NB4 (cell line): ENCODE measurements at places on chromosomes 6 and 20.
A peak's percentile ranks its signal among the peaks of the same experiment; 100 is the strongest.

DNA sequence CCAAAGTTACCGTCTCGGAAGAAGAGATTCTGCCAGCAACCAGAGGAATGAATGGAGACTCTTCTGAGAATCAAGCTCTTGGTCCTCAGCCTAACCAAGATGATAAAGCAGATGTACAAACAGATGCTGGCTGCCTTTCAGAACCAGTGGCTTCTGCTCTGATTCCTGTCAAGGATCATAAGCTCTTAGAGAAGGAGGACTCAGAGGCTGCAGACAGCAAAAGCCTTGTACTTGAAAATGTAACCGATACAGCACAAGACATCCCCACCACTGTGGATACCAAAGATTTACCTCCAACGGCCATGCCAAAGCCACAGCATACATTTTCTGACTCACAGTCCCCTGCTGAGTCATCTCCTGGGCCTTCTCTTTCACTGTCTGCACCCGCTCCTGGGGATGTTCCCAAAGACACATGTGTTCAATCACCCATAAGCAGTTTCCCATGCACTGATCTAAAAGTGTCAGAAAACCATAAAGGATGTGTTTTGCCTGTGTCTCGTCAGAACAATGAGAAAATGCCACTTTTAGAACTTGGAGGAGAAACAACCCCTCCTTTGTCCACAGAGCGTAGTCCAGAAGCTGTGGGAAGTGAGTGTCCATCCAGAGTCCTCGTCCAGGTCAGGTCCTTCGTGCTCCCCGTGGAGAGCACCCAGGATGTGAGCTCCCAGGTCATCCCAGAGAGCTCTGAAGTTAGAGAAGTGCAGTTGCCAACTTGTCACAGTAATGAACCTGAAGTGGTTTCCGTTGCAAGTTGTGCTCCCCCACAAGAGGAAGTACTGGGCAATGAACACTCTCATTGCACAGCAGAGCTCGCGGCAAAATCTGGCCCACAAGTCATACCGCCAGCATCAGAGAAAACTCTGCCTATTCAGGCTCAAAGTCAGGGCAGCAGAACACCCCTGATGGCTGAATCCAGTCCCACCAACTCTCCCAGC lies 109.6 kb downstream of the RTN4IP1 start:
- DNase-seq: peak; percentile 97

GRCh38 chr20:34300256-34300806 lies 2.8 kb downstream of the AHCY start:
- DNase-seq: no peak

- no peak for DNase-seq
These were observed 8.7 kb downstream of the RAB44 start for GRCh38 chr6:36706339-36706738.

DNA sequence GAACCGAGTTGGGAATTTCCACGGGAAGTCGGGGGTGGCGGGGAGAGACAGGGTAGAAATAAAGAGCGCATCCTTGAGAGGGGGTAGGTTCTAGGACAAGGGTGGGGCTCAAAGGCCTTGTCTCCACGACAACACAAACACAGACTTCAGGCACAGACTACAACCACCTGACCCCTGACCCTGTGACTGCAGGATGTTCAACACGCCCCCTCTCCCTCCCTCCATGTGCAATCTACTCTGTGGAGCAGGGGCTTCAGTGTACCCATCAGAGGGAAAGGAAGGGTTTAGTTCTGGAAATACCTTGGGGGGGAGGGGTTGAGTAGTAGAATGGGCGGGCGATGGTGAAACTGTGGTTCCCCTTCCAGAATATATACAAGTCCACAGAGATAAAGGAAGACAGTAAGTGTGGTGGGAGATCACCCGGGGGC lies 651 bp upstream of the TAPBP start:
- DNase-seq: peak; percentile 71

DNA sequence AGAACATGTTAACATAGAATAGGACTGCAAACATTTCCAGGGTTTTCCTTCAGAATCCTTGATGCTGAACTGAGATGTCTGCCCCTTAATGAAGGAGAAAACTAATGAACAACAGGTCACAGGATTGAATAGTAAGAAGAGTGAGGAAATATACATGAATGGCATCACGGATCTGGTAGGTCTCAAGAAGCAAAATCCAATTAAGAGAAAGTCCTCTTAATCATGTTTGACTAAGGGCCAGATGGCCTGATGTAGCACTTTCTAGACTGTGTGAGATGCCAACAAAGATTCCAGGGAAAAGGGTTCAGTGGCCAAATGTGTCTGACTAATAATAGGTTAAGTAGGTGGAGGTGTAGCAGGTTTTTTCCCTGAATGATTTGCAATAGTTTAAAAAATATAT lies 13.7 kb upstream of the SHPRH start:
- DNase-seq: no peak

DNA sequence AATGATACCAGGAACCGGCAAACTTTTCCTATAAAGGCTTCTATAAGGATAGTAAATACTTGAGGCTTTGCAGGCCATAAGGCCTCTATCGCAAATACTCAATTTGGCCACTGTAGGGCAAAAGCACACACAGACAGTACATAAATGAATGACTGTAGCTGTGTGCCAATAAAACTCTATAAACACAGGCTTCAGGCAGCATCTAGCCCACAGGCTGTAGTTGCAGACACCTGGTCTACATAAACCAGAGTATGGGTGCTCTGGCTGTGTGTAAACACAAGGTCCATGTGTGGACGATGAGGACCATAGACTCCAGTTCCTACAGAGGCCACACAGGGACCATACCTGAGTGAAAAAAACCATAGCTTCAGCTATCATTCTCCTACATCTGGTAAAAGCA lies 52.2 kb downstream of the ZMYND8 start:
- no peak for DNase-seq

DNA sequence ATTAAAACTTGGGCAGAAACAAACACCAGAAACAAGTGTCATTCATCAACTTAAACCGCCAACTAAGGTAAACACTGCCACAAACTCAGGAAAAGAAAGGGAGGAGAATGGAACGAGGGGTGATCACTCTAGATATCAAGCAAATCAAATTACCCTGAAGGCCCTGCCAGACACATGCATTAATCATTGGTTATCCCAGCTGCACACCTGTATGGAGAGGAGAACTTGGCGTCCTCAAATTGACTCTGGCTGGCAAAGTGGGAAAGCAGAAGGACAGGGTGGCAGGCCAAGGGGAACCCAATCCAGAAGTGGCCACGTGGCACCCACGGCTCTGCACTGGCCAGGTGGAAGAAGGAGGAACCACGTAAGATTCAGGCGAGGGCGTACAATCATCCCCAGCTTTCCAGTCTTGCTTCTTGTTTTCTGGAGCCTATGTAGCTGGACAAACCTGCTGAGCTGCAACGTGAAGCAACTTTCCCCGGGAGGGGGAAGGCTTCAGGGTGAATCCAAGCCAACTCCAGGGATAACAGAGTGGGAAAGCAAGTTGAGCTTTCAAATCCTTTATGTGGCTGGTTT lies 156.2 kb upstream of the JARID2 start:
- DNase-seq: peak; percentile 86

GRCh38 chr6:39876111-39876510 lies 58.2 kb downstream of the MOCS1 start:
- no peak for DNase-seq

DNA sequence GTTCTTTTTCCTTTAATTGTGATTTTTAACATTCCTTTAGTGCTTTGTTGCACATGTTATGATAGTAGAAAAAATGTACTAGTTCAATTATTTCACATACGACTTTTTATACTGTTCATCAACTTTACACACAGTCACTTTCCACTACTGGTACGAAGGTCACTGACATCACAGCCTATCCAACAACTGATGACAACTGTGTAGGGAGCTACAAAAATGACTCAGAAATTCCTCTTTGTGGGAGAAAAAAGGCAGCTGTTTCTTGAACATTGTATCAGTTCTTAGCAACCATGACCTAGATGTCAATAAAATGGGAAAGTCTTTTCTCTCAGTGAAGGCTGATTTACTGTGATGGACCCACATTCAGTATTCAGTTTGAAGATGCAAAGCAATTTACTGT lies 7.0 kb upstream of the ID4 start:
- DNase-seq: no peak

GRCh38 chr6:127641905-127642304 lies 64.9 kb downstream of the C6orf58 start:
- peak; percentile 49 for DNase-seq

GRCh38 chr6:17423026-17423425 lies 29.6 kb downstream of the CAP2 start:
- no peak for DNase-seq

GRCh38 chr20:46731770-46732169 lies 22.3 kb downstream of the SLC2A10 start:
- DNase-seq: peak; percentile 17

- DNase-seq: peak; percentile 90
These were observed 13.3 kb upstream of the RBPJL start for GRCh38 chr20:45293041-45294002.

DNA sequence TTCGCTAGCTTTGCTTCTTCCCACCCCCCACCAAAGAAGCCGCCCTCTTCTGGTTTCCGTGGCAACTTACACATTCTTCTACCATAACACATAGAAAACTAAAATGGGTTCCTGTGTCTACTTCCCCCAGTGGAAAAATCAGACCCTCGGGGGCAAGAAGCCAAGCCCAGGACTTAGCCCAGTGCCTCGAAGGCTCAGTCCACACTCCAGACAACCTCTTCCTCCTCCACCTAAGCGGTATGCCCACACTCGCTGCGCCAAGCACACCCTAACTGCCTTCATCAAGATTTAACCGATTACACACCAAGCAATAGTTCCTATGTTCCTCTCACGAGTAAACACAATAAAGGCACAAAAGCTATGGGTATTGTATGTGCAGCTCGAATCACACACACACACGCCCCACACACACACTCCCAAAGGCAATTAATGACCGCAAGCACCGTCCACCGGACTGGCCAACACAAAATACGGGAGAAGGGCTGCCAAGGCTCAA lies 537 bp downstream of the PPIL4 start:
- peak; percentile 74 for DNase-seq

- no peak for DNase-seq
These were observed 113.1 kb downstream of the TIAM2 start for GRCh38 chr6:155108070-155108820.

DNA sequence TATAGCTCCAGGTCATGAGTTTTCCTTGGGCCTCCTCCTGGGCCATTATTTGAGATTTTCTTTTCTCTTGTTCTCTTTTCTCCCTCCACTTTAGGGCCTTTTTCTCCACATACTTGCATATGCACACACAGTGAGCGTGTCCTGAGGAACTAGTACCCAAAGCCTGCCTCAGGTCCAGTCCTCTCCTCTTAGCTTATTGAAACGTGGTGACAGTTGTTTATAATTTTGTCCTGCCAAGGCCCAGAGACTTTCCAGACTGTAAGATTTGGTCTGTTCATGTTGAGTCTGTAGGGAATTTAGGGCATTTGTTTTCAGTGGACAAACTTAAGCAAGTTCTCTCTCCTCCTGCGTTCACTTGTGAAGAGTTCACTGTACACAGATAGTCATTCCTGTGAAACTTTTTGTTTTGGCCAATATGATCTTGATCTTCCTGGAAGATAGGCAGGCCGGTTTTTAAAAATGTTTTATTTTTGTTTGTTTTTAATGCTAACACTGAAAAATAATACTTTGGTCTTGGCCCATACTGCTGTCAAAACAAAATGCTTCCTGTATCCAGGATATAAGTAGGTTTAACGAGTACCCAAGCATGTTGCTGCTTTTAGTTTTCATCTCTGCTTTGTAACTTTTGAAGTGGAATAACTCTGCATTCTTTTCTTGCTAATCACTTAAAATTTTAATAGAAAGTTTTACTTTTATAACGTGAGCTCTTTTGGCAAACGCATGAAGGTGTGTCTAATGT lies 20.7 kb downstream of the LRRC1 start:
- no peak for DNase-seq

DNA sequence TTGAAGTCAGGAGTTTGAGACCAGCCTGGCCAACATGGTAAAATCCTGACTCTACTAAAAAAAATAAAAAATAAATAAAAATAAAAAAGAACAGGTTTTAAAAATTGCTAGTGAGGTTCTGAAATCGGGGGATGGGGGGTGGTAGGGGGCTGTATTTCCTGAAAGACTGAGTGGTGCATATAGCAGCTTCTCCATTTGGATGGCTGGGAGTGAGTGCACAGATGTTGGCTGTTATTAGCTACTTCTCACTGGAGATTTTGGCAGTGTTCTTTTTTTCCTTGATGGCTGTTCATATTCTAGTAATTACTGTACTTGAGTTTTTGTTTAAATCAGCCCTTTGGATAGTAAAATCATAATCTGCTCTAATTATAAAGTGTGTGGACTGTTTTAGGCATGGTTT lies 79.8 kb downstream of the RTN4IP1 start:
- no peak for DNase-seq

- no peak for DNase-seq
These were observed 181.0 kb downstream of the MTFR2 start for GRCh38 chr6:136069119-136069518.

DNA sequence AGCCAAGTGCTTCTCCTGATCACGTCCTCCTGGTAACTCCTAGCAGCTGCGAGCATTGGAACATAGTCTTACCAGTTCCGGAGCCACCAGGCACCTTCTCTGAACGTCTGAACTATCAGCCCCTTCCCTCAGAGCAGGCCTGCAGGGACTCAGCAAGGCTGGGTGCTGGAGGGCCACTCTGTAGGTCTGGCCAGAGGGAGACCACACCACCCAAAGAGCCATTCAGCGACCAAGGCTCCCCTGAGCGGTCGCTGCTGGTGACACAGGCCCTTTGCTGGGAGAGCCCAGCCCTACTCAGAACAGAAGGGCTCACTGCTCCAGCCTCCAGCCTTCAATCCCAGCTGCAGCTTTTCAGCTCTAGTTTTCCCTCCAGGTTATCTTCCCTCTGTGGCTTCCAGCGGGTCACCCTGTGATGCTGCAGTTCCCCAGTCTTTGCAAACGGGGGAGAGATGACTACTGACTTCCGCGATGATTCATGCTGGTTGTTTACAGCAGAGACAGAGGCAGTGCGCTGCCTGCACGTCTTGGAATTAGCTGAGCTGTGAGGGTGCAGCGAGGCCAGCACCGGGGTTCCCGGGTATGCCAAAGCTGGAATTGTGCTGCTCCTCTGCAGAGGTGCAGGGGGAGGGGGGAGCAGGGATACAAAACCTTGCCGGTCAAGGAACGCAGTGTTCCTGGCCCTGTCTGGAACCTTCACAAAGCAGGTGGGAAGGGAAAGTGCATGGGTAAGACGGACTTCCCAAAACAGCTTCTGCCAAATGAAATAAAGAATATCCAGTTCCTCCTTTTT lies 161.4 kb downstream of the LY86 start:
- peak; percentile 97 for DNase-seq

GRCh38 chr20:57461726-57462125 lies 63.2 kb downstream of the CTCFL start:
- DNase-seq: no peak

DNA sequence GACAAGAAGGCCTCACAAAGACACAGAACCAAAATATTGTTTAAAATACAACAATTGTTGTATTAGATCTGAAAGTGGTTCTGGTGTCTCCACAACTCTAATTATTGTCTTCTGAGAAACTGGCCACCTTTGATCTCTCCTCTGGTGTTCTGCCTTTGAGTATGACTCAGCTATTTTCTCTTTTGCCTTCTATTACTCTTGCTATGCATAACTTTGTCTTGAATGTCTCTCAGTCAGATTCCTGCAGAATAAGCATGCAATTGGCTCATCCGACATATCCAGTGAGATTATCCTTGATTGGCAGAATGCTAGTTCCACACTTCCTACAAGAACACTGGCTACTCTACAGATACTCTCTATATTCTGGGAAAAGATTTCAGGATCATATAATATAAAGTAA lies 14.3 kb upstream of the EPM2A start:
- DNase-seq: peak; percentile 48
